ENCODE measurements at places on chromosomes 4 and X.

GRCh38 chr4:43277003-43277402 lies 384.5 kb downstream of the GRXCR1 start:
- DNase-seq, result no peak

GRCh38 chrX:56068274-56068758 lies 163.8 kb upstream of the KLF8 start:
- no peak for DNase-seq

DNA sequence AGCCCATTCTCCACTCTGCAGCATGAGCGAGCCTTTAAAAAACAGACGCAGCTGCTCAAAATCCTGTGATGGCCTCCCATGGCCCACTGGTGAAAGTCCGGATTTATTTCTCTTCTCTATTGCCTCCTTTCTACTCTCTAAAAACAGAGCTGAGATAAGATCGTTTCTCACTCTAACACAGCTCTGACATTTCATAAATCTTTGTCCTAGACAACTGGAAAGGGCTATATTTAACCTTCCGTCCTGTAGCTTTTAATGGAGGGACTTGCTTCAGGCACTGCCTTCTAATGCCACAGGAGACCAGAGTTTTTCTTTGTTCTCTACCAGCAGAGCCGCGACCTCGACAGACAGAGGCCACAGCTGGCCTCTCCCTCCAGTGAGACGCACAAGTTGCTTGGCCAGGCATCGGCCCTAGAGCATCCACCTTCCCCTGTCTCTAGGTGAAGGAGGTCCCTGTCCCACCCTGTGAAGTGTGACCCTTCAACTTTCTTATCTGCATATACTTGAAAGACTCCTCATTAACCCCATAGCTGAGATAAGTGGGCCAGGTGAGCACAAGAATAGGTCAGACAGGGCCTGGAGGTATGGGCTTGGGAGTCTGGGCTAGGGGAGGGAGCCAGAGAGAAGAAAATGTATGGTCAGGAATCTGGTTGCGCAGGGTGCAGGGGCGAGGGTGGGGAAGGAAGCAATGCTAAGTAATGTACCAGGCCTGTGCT lies 50.0 kb downstream of the RTL5 start:
- no peak for DNase-seq

GRCh38 chr4:176789955-176790354 lies 2.8 kb downstream of the VEGFC start:
- no peak for DNase-seq

Measured in CD4-positive, alpha-beta T cell treated with Interleukin-15 for 4 hours (primary cell).